ENCODE measurements at places on chromosomes 16 and 17.

DNA sequence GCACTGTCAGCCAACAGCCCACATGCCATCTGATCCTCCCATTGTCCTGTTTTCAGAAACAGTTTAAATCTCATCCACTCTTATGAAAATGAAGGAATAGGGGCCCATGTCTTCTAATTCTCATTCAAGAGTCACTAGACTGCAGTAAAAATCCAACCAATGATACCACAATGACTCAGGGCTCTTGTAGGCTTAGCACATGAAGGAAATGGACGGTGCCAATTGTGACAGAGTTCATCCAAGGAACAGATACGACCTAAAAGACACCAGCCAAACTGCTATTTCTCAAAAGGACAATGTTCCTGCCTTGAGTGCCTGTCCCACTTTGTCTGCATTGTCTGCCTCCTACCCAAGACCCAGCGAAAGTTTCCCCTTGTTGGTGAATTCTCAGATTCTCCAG lies 204.8 kb upstream of the COX10 start:
- no peak for DNase-seq

DNA sequence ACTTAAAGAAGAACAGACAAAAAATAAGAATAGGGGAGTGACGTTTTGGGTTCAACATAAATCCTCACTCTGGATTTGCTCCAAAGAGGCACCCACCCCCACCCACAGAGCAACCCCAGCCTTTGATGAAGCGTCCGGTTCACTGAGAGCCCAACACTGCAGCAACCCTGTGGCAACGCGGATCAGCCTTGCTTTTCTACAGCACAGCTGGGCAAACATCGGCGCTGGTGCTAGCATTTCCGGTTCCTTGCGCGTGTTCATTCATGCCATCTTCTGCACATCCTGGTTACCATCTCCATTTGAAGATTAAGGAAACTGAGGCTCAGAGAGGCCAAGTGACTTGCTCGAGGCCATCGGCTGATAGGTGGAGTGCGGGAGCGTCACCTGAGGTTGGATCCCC lies 8.7 kb upstream of the GINS2 start:
- no peak for DNase-seq

GRCh38 chr17:72387487-72387886 lies 266.7 kb downstream of the SOX9 start:
- no peak for DNase-seq

GRCh38 chr16:1870365-1871082 lies 1.4 kb downstream of the MEIOB start:
- no peak for DNase-seq

- no peak for DNase-seq
These were observed 190.0 kb downstream of the FOXL1 start for GRCh38 chr16:86768228-86768791.

DNA sequence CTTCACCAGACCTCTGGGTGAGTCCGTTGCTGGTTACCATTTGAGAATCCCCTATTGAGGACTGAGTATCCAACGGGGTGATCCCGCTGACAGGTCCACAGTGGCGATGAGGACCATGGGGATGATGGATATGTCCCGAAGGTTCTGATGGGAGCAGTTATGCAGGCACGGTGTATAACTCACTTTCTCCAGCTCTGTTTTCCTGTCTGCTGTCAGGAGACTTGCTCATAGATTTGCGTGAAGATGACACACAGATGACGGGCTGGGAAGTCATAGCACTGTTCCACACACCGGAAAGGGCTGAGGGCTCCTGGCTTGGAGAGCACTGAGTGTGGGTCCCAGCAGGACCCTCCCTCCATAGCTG lies 22.2 kb upstream of the ADCY7 start:
- DNase-seq, result no peak

DNA sequence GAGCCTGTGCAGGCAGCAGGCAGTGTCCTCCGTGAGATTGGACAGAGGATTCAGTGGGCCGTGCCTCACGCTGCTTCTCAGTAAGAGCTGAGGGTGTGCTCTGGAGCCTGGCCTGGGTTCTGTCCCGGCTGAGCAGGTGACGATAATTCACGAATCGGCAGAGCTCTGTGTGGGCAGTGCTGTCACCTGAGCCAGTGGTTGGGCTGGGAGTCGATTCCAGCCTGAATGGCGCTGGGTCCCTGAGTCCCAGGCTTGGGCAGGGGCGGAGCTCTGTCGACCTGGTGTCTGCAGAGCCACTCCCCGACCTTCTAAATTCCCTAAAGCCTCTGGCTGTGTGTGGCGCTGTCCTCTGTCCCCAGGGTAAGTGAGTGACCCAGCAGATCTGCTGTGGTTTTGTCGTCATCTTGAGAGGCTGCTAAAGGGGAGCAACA lies 8.4 kb downstream of the ACSF3 start:
- no peak for DNase-seq

DNA sequence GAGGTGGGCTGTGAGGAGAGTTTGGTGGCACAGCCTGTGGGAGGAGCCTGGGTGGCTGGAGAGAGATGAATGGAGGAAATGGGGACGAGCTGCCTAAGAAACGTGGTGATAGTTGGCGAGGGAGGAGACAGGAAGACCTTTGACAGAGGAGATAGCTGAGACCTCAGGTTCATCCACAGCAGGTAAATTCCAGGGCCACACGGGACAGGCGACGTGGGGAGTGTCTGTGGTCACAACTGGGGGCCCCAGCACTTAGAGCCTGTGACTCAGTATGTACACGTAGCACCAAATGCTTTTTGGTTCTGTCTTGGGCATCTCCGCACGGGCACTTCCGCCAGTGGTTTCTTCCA lies 7.7 kb downstream of the MINK1 start:
- no peak for DNase-seq

All from CD4-positive, alpha-beta T cell treated with Interleukin-6 at 100 ng/mL for 8 hours (primary cell).